ENCODE measurements at places on chromosomes 3 and 15. TPM values are rescaled to one million over a fixed set of nuclear protein-coding genes. Genes with fewer than 3 reads are reported as not detected.

The ADAMTS7 gene
- total RNA-seq = 1.2 TPM

The TMEM212 gene
- not detected for total RNA-seq

The DGKG gene
- total RNA-seq = 6.3 TPM

The ISL2 gene
- total RNA-seq = 0.12 TPM

The LRRC31 gene
- not detected for total RNA-seq

The SNX1 gene
- 57.8 TPM for total RNA-seq

The PLCB2 gene
- total RNA-seq = 0.66 TPM

The CYB561D2 gene
- total RNA-seq = 39.6 TPM

The SLC28A2 gene
- total RNA-seq = not detected

The EFCAB12 gene
- under 0.01 TPM for total RNA-seq

The RLBP1 gene
- not detected for total RNA-seq

The TMEM108 gene
- 0.12 TPM for total RNA-seq

The ISG20 gene
- 4.2 TPM for total RNA-seq

The UCN2 gene
- 1.2 TPM for total RNA-seq

The FYTTD1 gene
- 48.5 TPM for total RNA-seq

The ABTB1 gene
- 11.7 TPM for total RNA-seq

The IL12A gene
- total RNA-seq = 4.1 TPM

Data from uterine smooth muscle cell (primary cell).